ENCODE measurements at places on chromosomes 5 and 9. TPM values are rescaled to one million over a fixed set of nuclear protein-coding genes. Genes with fewer than 3 reads are reported as not detected.

DNA sequence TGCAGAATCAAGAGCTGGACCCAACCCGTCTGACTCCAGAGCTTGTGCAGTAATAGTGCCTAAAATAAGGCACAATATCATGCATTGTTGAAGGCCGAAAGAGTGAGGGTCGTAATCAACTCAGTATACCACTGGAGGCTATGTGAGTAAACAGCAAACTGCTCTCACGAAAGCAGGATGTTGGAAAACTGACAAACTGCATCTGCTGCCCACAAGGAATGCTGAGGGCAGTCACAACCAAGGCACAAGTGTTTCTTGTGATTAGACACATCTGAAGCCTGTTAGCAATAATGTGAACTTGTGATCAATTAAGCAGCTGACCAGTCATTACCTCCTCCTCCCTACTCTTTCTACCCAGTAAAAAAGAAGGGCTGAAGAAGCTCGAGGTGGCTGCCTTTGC, 48.8 kb downstream of the TRPM3 start:
- DNase-seq, result no peak

Gene UNC5A
- not detected for total RNA-seq

DNA sequence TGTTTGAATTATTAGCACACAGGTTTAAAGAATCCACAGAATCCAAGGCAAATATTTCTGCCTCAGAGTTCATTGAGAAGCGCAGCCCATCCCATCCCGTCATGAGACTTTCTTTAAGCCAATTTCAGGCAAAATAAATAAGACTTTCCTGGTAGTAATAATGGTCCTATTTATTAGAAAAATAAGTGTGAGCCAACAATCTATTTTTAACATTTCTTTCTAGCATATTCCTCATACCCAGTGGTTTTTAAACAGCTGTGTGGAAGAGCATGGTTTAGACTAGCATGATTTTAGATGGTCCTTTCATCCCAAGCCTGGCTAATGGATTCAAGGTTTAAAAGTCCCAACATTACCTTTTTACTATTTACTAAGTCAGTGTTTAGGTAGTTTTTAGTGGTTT, 125.8 kb downstream of the SCAMP1 start:
- no peak for DNase-seq

GRCh38 chr9:24765025-24765756, 219.5 kb upstream of the IZUMO3 start:
- DNase-seq, result no peak

- no peak for DNase-seq
Observed at GRCh38 chr5:29379619-29380018, 1813.9 kb upstream of the CDH6 start.

DNA sequence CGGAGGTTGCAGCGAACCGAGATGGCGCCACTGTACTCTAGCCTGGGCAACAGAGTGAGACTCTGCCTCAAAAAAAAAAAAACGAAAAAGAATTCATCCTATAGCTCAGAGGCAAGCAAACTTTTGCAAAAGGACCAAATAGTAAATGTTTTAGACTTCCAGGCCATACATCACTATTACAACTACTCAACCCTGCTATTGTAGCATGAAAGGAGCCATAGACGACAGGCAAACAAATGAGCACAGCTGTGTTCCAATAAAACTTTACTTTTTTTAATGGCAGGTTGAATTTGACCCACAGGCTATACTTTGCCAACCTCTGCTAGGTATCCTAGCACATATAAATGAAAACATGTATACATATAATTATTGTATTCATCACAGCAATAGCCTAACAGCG, 58.9 kb upstream of the SLC30A5 start:
- no peak for DNase-seq

Measured in SJSA1 (cell line).